Inflammatory macrophage (primary cell): ENCODE measurements at places on chromosomes 16 and 17.

- no peak for DNase-seq
Observed at GRCh38 chr17:2635675-2636074, 42.2 kb downstream of the PAFAH1B1 start.

GRCh38 chr16:57576429-57576870 lies 34.0 kb downstream of the ADGRG5 start:
- DNase-seq: peak; percentile 78

GRCh38 chr17:47937941-47938340 lies 3.4 kb upstream of the PNPO start:
- no peak for DNase-seq

- no peak for DNase-seq
Observed at GRCh38 chr16:9374061-9374460, 282.6 kb downstream of the HAPSTR1 start.

- no peak for DNase-seq
Observed at GRCh38 chr17:51347851-51348584, 87.7 kb downstream of the UTP18 start.

- DNase-seq: no peak
Observed at GRCh38 chr16:14071576-14072271, 605 bp downstream of the MRTFB start.

- DNase-seq: peak; percentile 71
Observed at GRCh38 chr16:3879887-3880564, 487 bp downstream of the CREBBP start.

GRCh38 chr17:19321481-19322128 lies 40.9 kb downstream of the B9D1 start:
- no peak for DNase-seq

DNA sequence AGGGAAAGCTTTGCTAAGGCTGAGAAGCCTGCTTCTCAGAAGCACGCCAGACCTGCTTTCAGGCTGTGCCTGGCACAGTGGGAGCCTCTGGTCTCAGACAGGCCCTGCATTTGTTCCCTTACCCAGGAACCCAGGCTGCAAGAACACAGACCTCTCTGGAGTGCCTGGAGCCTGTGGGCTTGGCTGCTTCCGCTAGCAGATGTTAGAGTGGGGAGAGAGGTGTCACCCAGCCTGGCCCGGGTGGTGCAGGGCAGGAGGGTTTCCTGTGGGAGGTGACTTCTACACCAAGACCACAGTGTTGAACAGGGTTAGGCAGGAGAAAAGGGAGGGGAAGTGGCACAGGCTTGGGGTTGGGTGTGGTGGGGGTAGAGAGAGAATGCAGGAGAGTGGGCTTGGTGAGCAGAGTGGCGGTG lies 35.8 kb upstream of the ADGRG1 start:
- DNase-seq: peak; percentile 29

DNA sequence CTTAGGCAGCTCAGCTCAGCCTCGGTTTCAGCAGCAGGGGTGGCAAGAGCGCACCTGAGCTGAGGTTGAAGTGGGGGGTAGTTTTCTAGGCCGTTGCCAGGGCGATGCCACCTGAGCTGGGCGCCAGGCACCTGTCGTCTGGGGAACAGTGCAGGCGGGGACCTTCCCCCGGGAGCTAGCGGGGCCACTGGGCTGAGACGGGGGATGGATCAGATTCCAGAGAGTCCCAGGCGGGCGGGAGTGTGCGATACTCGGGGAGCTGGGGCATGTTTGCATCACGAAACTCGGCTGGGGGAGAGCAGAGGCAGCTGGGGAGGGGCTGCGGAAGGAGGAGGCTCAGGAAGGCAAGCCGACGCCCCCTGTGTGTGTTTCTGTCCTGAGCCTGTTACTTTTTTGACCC lies 477 bp upstream of the CLDN9 start:
- no peak for DNase-seq

- DNase-seq: no peak
Observed at GRCh38 chr16:13873835-13874438, 46.0 kb upstream of the ERCC4 start.

- DNase-seq: no peak
Observed at GRCh38 chr17:74186498-74186897, 17.0 kb upstream of the RPL38 start.

DNA sequence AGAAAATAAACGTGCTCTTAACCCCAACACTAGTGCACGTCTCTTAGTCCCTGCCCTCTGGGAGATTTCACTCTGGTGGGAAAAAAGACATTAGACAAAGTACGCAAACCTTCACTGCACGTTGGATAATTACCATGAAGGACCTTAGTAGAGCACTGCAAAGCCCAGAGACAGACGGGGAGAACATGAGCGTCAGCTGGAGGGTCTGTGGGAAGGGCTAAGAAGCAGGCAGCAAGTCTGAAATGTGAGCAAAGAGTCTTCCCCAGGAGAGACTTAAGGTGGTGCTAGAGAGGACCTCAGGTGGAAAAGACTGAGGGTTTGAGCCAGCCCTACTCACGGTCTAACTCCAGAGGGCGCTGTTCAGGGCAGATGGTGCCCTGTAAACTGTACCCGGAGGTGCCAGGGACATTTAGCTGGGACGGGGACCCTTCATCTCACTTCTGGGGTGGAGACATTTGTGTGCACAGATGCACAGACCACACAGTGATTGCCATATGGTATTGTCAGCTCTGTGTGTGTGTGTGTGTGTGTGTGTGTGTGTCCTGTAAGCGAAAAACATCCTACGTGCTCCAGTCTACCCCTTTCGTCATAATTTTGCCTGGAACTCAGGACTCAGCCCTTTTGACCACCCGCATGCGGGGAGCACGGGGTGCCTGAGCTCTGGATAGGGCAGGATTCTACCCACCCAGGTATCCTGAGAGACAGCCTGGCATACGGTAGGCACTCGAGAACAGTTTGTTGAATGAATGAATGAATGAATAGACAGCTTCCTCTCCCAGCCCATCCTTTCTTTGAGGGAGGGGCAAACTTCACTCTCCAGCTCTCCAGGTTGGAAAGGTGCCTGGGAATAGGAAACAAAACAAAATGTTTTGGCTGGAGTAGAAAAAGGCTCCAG lies 10.1 kb upstream of the STAC2 start:
- peak; percentile 51 for DNase-seq

DNA sequence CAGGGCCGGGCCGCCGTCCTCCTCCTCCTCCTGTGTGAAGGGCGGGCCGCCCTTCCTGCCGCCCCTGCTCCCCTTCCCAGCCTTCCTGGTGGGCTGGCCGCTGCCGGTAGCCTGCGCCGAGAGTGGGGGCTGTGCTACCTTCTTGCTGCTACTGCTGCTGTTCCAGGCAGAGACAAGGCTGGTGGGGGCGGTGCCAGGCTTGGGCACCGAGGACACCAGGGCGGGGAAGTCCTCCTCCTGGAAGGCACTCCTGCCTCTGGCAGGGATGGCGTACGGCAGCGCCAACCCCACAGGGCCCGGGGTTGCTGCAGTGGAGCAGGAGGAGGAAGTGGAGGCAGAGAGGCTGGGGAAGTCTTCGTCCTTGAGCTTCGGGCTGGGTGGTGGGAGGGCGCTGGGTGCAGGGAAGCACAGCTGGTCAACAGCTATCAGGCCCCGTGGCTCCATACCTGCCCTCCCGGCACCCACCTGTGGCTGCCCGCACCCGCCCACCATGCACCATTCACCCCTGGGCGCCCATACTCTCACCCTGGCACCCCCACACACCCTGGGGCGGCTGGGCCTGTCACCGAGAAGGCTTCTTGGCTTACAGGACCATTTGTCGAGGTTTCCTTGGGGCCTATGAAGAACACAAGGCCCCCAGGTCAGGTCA lies 9.6 kb downstream of the ZNF598 start:
- DNase-seq: no peak

- DNase-seq: peak; percentile 39
Observed at GRCh38 chr17:78781104-78781892, 775 bp downstream of the CYTH1 start.

- DNase-seq: no peak
Observed at GRCh38 chr17:14559264-14560119, 258.6 kb downstream of the HS3ST3B1 start.

- no peak for DNase-seq
Observed at GRCh38 chr16:1401061-1401757, 13.3 kb downstream of the UNKL start.

- DNase-seq: peak; percentile 2
Observed at GRCh38 chr17:66302761-66303626, 581 bp downstream of the PRKCA start.

DNA sequence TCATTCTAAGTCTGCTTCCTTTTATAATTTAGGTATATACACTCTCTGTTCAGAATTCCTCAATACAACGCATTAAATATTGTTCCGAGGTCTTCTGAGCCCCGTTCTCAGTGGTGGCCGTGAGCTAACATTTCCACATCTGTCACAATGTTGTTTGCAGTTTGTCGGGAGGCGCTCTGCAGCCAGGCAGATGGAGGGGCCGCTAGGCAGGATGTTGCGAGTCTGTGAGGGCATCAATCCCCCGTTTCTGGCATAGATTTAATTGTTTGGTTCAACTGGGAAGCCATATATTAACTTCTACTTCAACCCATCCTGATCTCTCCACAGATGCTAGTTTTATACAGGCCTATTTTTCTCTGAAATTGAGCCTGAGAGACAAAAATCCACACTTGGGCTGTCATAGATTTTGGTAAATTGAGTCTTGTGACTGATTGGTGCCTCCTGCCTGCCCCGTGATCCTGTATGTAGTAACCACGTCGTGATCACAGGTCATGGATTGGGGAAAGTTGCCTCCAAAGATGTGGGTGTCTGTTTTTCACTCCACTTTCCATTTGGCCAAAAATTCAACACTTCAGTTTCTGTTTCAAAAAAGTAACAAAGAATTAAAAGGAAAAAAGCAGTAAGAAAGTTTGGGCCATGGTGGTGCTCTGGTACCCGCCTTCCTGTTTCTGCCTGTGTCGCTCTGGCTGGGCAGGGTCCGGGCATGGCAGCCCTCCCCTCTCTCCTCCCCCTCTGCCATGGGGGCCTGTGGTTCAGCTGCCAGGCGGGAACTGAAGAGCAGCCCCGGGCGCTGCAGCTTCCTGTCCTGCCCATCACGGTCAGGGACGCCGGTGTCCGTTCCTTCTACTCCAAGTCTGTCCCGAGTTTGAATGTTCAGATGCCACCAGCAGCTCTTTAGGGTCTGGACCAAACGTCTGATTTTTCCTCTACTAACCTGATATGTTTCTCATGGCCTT lies 41.5 kb downstream of the RPTOR start:
- peak; percentile 68 for DNase-seq

- no peak for DNase-seq
Observed at GRCh38 chr17:4319221-4319620, 47.3 kb downstream of the UBE2G1 start.

GRCh38 chr17:45648642-45649041 lies 135.5 kb upstream of the CRHR1 start:
- no peak for DNase-seq

- no peak for DNase-seq
Observed at GRCh38 chr16:69620573-69620972, 54.8 kb downstream of the NFAT5 start.

- DNase-seq: no peak
Observed at GRCh38 chr17:51015145-51015558, 105.5 kb downstream of the SPAG9 start.

DNA sequence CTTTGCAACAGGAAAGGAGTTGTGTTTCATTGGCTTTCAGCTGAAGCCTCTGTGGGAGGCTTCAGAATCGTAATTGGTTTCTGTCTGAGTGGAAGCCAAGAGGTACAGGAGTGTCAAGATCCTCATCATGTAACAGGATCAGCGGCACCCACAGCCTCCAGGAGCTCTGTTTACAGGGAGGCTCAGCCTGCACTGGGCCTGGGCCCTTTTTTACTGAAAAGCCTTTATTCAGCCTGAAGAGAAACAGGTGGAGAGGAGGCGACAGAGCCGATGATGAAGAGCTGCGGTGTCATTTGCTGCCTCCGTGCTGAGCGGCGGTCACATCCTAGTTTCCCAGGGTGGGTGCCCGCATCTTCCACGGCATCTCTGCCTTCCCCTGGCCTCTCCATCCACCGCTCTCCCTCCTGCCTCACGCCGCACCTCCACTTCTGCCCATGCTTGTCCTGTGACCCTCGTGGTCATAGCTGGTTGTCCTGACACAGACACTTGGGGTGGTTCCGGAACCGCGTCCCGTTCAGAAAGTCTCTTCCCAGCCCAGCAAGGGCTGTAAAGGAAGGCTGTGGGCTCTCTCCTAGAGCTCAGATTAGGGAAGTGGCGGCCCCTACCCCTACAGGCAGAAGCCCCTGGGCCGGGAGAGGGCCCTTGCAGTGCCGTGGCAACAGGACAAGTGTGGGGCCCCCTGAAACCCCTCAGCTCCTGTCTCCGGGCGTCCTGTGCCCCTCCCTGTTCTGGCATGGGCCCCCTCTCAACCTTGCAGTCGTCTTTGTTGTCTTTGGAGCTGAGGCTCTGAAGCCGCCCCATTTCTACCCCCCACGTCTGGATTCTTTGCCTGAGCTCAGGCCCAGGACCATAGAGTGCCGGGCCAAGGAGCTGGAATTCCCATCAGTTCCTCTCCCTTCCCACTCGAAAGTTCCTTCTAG lies 53.9 kb upstream of the CHMP6 start:
- DNase-seq: no peak

DNA sequence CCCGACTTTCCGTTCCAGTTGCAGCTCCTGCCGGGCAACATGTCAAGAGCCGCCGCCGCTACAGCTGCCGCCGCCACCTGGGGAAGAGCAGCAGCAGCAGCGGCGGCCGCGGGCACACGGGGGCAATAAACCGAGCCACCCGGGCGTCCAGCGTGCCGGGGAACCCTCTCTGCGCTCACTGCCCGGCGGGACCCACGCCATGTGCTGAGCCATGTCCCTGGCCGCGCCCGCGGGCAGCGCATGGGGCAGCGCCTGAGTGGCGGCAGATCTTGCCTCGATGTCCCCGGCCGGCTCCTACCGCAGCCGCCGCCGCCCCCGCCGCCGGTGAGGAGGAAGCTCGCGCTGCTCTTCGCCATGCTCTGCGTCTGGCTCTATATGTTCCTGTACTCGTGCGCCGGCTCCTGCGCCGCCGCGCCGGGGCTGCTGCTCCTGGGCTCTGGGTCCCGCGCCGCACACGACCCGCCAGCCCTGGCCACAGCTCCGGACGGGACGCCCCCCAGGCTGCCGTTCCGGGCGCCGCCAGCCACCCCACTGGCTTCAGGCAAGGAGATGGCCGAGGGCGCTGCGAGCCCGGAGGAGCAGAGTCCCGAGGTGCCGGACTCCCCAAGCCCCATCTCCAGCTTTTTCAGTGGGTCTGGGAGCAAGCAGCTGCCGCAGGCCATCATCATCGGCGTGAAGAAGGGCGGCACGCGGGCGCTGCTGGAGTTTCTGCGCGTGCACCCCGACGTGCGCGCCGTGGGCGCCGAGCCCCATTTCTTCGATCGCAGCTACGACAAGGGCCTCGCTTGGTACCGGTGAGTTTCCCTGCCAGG lies 604 bp downstream of the HS3ST3B1 start:
- peak; percentile 45 for DNase-seq

GRCh38 chr16:27980076-27980775 lies 83.3 kb downstream of the GSG1L start:
- DNase-seq: no peak

DNA sequence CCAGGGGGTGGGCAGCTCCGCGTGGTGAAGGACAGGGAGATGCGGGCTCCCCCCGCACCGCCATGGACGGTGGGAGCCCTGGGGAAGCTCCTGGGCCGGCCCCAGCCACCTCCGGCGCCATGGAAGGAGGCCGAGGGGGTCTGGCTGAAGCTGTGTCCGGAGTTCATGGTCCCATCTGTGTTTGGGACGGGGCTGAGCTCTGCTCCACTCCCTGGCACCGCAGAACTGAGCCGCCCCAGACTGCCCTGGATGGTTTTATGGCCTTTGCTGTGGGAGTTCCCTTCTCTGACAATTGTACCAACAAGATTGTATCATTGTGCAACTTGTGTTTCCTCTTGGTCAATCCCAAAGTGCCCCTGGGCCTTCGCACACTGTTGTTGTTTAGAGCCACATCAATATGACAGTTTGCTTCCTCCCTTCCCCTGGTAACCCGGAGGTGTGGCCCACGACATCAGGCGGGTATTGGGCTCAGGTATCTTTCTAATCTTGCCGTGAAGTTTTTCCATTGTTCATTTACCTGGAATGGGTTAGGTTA lies 942 bp downstream of the KRT23 start:
- peak; percentile 65 for DNase-seq

GRCh38 chr17:33623841-33624240 lies 330.7 kb upstream of the ASIC2 start:
- no peak for DNase-seq
